ENCODE measurements at places on chromosomes 4 and X. TPM values are rescaled to one million over a fixed set of nuclear protein-coding genes. Genes with fewer than 3 reads are reported as not detected.

Gene SPIN2B
- total RNA-seq: 10.0 TPM

- DNase-seq: no peak
Measured at GRCh38 chr4:89283226-89284009, 24.2 kb downstream of the GPRIN3 start.

- no peak for DNase-seq
Measured at GRCh38 chr4:88097301-88097700, 61.1 kb downstream of the ABCG2 start.

Gene MAGEE2
- not detected for total RNA-seq

DNA sequence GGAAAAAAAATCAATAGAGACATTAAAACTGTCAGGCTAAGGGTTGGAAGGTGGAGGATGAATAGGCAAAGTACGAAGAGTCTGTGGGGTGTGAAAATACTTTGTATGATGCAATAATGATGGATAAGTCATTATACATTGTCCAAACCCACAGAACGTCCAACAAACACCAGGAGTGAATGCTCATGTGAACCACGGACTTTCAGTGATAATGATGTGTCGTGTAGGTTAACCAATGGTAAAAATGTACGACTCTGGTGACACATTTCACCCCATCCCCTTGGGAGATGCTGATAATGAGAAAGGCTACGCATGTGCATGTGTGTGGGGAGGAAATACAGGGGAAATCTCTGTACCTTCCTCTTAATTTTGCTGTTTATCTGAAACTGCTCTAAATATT is 665.2 kb downstream of the FAT4 start:
- no peak for DNase-seq

Gene MAGED4B
- 3.0 TPM for total RNA-seq

GRCh38 chr4:113293043-113293560 is 243.6 kb downstream of the ANK2 start:
- DNase-seq: no peak

Gene GDI1
- total RNA-seq: 118 TPM

Gene FAM184B
- not detected for total RNA-seq

- no peak for DNase-seq
Measured at GRCh38 chrX:97168646-97169045, 284.9 kb downstream of the RPA4 start.

DNA sequence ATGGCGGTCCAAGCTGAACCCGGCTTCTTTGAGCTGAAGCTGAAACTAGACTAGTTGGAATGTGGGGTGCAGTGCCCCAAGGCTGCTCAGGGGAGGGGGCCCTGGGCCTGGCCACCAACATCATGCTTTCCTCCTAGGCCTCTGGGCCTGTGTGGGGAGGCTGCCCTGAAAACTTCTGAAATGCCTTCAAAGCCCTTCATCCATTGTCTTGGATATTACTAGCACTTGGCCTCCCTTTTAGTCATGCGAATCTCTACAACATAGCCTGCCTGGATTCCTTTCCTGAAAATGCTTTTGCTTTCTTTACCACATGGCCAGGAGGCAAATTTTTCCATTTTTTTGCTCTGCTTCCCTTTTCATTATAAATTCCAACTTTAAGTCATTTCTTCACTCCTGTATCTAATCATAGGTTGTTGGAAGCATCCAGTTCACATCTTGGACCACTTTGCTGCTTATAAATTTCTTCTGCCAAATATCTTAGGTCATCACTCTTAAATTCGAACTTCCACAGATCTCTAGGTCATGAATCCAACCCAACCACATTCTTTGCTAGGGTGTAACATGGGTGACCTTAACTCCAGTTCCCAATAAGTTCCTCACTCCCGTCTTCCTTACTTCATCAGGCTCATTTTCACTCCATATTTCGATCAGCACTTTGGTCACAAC is 103.4 kb downstream of the DDIT4L start:
- no peak for DNase-seq

DNA sequence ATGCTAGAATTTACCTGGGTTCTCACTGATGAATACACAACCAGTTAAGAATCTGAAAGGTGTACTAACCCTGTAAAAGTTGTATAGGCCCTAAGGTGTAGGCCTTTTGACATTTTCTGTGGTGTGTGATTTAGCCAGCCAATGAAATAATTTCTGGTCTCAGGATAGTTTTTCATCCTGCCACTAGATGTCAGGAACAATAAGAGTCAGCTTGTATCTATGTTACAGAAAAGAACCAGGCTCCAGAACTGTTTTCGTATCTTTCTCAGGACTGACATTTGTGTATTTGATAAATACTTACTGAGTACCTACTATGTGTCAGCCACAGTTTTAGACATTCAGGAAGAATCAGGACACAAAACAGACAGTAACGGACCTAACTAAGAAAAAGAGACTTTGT is 673.6 kb upstream of the TENM3 start:
- no peak for DNase-seq

DNA sequence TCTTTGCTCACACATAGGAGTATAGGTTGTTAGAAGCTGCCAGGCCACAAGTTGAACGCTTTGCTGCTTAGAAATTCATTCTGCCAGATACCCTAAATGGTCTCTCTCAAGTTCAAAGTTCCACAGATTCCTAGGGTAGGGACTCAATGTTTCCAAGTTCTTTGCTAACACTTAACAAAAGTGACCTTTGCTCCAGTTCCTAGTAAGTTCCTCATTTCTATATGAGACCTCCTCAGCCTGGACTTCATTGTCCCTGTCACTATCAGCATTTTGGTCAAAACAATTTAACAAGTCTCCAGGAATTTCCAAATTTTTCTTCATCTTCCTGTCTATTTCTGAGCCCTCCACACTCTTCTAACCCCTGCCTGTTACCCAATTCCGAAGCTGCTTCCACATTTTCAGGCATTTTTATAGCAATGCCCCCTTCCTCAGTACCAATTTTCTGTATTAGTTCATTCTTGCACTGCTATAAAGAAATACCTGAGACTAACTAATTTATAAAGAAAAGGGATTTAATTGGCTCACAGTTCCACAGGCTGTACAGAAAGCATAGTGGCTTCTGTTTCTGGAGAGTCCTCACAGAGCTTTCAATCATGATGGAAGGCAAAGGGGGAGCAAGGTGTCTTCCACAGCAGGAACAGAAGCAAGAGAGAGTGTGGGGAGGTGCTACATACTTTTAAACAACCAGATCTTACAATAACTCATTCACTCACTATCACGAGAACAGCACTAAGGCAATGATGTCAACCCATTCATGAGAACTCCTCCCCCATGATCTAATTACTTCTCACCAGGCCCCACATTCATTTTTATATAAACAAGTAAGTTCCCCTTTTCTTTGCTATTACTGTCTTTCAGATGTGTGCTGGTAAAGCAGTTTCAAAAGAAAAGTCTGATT is 11.5 kb upstream of the TLR1 start:
- no peak for DNase-seq

DNA sequence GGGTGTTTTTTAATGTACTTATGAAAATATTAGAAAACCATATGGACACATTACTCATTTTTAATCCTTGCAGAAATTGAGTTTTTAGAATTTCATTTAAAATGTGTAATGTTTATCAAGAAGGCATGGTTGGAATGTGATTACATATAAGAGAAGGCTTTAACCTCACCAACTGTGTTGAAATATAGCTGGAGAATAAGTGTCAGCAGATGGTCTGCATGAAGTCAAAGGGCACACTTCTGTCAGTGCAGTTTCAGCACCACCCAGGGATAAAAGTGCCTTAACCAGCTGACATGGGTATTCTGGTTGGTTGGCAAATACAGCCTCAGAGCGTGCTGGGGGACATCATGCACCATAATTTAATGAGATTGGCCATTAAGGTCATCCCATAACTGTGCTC is 21.2 kb upstream of the ANTXR2 start:
- no peak for DNase-seq

- DNase-seq: no peak
Measured at GRCh38 chr4:179196511-179196910, 1754.3 kb upstream of the AGA start.

- DNase-seq: no peak
Measured at GRCh38 chrX:27321632-27322031, 141.5 kb downstream of the PPP4R3C start.

- no peak for DNase-seq
Measured at GRCh38 chr4:123340381-123340701, 56.3 kb upstream of the SPRY1 start.

GRCh38 chr4:73417973-73418372 is 13.9 kb downstream of the ALB start:
- no peak for DNase-seq

- DNase-seq: no peak
Measured at GRCh38 chrX:113260474-113260873, 419.8 kb upstream of the AMOT start.

DNA sequence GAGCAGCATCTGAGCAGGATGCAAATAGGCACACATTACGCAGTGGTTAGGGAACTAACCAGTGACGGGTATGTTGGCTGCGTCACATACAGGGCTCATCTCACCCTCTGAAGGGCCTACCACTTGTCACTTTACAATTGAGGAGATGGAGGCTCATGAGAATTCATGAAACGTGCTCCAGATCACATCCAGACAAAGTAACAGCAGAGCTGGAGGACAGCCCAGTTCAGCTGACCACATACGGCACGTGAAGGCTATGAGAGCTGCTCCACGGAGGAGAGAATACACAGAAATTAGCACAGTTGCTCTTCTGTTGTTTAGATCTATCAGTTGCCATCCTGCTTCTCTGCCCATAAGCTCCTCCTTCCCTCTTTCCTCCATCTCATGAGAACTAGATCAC is 78.4 kb downstream of the FAM9B start:
- no peak for DNase-seq

Gene GRSF1
- total RNA-seq: 132 TPM

DNA sequence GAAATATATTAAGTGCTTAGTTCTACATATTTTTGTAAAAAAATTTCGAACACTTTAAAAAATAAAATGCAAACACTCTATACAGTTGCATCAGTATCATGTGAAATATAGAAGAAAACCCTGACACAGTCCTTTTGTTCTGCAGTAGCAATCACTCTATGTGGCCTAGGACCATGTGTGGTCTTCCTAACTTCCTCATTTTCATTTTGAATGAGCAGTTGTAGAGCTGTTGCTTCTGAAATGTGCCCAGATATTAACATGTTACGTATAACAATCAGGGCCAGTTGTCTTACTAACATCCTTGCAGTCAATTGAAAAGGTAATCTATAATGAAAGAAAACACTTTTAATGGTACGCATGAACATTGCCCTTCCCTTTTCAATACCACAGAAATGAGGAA is 107.9 kb downstream of the ZNF827 start:
- no peak for DNase-seq

DNA sequence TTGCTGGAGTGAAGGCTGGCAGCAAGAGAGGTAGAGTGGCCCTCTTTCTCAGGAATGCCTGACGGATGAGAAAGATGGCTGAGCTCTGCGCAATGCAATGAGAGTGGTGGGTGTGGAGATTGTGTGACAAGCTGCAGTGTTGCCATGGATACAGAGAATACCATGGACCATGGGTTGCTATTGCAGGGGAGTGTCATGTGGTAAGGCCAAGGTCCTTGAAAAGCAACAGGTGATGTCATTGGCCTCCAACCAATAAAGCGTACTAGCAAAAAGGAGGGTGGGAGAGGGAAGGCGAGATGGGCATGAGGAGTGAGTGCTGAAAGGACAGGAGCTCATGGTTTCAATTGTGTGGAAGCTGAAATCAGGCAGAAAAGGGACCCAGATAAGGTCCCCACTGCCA is 1.8 kb downstream of the PNMA5 start:
- no peak for DNase-seq

Gene NOX1
- not detected for total RNA-seq

DNA sequence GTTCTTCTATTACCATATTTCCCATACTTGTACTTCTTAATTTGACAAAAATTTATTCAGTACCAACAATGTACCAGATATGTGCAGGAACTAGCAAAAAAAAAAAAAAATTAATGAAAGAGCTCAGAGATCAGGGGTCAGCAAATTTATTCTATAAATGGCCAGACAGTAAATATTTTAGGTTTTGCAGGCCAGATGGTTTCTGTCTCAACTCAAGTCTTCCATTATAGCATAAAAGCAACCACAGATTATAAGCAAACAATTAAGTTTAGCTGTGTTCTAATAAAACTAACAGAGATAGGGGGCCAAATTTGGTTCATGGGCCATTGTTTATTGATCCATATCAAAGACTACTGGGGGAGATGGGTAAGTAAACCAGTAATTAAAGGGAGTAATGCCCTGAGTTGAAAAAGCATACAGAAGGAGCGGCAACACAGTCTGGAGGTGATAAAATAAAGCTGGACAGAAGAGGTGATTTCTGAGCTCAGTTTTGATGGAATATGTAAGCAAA is 19.3 kb downstream of the NEK1 start:
- DNase-seq: no peak

GRCh38 chrX:44382871-44383270 is 39.4 kb upstream of the EFHC2 start:
- DNase-seq: no peak

DNA sequence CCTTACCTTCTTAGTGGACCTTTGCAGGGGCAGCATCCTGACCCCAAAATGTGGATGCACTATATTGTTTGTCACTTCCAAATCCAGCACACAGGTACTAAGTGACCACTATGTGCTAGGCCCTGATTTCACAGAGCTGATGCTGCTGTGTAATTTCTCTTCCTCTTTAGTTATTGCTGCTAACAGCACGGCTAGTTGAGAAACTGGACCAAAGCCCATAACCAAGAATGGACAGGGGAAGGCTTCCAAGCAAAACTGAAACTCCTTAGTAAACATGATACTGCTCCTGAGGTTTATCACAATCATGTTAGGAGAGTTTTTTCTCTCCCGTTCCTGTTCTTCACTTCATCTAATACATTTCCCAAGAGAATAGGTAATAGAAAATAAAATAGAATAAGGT is 172.9 kb upstream of the TTC29 start:
- no peak for DNase-seq

DNA sequence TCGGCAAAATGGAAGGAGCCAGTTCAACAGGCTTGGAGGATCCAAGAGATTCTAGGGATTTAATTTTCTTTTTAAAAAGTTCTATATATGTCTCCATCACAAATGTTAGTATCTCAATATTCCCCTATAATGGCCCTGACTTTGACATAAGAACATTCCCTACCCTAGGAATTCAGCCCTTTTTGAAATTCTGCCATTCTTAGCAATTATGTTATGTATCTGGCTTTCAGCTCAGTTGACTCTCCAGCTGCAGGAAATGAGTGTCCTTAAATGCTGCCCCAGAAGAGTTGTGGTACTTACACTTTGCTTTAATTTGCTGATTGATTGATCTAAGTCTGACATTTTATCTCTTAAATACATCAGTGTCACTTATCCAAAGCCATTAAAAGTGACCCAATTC is 1454.3 kb downstream of the FSTL5 start:
- no peak for DNase-seq

GRCh38 chrX:14095702-14096101 is 66.0 kb upstream of the GEMIN8 start:
- DNase-seq: peak; percentile 32

- DNase-seq: no peak
Measured at GRCh38 chr4:174292473-174292872, 8.8 kb downstream of the CEP44 start.

- DNase-seq: no peak
Measured at GRCh38 chr4:78418406-78418805, 133.2 kb upstream of the ANXA3 start.

DNA sequence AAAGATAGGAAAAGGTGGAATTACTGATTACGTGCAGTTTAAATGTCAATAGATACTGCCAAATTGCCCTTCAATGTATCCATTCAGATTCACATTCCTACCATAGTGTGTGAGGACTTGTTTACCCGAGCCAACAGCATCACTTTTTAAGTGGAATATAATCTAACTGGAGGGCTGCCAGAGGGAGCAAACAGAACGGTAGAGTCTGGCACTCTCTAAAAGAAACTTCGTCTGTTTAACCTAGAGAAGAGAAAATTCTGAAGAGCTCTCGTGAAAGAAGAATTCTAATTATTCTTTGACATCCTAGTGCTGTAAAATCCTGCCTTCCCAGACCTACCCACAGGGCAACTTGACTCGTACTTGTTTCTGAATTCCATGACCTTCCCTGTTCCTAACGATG is 23.2 kb downstream of the SMIM43 start:
- no peak for DNase-seq
